ENCODE measurements at places on chromosomes 2 and 18.

DNA sequence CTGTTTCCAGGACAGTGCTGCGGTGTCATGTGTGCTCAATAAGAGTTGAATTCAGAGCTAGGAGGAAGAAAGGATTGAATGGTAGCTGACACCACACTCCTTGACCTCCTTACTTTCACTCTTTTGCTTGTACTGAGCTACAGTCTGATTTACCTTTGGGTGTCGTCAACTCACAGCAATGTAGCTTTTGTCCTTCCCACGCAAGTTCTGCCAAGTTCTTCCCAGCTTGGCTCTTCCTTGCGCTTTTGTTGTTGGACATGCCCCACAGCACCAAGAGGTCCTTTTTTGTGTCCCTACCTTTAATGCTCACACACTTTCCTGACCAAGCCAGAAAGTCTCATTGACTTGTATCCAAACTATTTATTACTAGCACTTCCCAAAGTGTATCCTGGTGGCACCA is 38.3 kb upstream of the ITGB6 start:
- DNase-seq = no peak

GRCh38 chr18:47800248-47800647 is 130.2 kb downstream of the SMAD2 start:
- no peak for DNase-seq

- no peak for DNase-seq
Observed at GRCh38 chr2:27977731-27978312, 87.3 kb downstream of the BABAM2 start.

DNA sequence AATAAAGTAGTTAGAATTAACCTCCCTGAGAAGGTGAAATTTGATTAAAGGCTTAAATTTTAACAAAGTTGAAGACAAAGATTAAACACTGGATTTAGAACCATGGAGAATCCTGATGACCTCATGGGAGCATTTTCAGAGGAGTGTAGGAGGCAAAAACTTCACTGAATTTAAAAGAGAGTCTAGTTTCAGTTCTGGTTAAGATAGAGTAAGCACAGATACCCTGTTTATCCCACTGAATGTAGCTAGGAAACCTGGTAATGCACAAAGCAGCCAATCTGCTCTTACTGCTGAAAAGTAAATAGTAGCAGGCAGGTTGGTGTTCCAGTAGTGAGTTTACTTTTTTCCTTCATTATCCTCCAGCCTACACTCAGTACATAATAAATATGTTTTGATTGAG is 654.9 kb upstream of the SYT4 start:
- no peak for DNase-seq

GRCh38 chr18:36688020-36688965 is 140.5 kb downstream of the TPGS2 start:
- no peak for DNase-seq

DNA sequence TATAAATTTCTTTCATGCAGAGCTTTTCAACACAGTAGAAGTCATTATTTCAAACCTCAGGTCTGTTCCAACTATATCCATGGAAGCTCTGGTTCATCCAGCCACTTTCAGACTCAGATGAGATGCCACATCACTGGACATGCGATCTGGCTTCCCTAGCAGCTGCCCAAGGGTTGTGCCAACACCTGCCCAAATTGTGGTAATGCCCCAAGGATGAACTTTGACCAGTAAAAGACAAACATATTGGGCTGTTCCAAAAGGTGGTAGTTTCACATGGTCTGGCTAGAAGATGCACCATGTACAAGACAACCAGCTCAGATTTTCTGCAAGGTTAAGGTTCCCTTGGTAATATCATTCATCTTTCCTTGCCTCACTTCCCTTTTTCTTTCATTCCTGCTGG is 101.9 kb downstream of the THADA start:
- DNase-seq = no peak

DNA sequence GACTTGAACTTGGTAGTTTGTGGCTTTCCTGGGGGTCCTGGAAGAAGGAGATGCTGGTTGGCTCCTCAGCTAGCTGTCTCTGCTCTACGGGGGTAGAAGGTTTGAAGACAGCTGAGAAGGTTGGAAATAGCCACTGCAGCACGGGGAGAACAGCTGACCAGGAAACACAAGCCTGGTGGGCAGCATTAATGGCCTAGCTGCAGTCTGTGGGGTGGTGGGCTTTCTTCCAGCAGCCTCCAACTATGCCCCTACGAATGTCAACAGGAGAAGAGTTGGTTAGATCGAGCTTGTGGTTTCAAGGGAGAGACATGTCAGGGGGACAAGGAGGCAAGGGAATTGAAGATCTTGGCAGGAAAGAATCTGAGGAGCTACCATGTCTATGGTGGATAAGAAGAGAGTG is 38.9 kb downstream of the PMAIP1 start:
- no peak for DNase-seq

DNA sequence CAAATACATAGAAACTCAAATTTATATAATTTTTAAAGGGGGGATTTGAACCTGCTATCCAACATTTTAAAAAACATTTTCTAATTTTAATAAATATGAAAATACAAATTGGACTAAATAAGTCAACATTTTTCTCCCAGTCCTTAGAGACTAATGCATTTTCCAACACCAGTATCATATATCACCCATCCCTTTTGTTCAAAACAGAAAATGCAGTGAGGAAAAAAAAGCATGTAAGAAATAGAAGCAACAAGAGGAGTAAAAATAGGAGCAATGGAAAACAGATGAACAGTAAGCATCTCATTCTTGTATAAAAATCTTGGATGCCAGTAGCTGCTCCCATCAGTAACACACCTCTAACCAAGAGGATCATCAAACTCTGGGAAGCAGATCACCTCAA is 25.5 kb downstream of the KLF7 start:
- DNase-seq = no peak

GRCh38 chr18:44679056-44679913 is 1.4 kb upstream of the SETBP1 start:
- no peak for DNase-seq

Data from SHP77 treated with DMSO at 0.1 percent for 48 hours (cell line).